ENCODE measurements at places on chromosomes 2 and 18. TPM values are rescaled to one million over a fixed set of nuclear protein-coding genes. Genes with fewer than 3 reads are reported as not detected.

DNA sequence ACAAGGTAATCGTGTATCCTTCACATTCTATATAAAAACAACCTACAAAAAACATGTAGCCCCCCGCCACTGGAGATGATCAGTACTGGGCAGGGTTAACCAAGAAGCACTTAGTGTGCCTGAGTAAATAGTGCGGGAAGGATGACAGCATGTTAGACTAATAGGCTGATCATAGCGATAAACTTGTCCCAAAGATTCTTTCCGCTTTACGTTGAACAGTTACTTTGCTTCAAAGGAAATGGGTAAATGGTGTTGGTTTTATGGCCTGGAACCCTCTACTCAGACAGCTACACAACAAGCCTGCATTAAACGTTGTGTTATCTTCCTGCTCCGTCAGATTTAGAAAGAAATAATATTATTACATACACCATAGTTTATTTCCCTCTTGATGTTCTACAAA lies 67.7 kb downstream of the CTAGE1 start:
- no peak for DNase-seq

GRCh38 chr2:203534621-203535077 lies 452 bp downstream of the RAPH1 start:
- DNase-seq: peak; percentile 56

GRCh38 chr2:3284657-3285630 lies 92.7 kb downstream of the EIPR1 start:
- DNase-seq: no peak

The TMEM247 gene
- not detected for total RNA-seq

- DNase-seq: no peak
Measured at GRCh38 chr2:224077773-224078507, 38.9 kb upstream of the SERPINE2 start.

GRCh38 chr2:40668425-40668824 lies 216.5 kb upstream of the SLC8A1 start:
- no peak for DNase-seq

GRCh38 chr2:239168575-239168974 lies 232.2 kb downstream of the HDAC4 start:
- DNase-seq: no peak

DNA sequence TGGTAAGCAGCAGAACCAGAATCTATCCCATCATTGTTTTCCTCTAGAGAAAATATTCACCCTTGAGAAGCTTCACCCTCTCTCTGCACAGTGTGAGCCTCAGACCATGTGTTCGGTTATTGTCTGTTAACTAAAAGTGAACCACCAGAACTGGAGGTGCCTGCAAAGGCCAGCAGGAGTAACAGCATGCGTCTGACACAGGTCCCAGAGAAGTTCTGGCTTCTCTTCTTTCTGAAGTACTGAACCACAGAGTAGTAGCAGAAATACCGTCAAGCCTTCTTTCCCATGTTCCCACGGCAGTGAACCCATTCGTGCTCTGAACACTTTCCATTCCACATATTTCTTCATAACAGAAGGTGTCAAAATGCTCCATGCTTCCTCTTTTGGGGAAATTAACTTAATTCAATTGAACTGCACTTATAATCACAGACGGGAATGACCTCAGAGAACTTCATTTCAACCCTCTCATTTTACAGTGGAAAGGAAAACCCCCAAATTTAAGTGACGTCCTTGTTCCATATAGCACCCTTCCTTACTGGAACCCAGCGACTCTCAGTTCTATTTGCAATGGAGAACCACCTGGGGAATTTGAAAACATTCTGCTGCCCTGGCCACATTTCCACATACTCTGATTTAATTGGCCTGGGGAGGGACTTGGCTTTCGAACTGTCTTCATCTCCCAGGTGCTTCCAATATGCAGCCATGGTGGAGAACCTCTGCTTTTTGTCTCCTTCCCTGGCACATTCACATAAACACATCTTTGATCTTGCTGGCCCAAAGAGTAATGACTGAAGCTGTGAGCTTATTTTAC lies 519.1 kb downstream of the RNF144A start:
- no peak for DNase-seq

- DNase-seq: no peak
Measured at GRCh38 chr2:239611222-239611795, 210.5 kb upstream of the HDAC4 start.

DNA sequence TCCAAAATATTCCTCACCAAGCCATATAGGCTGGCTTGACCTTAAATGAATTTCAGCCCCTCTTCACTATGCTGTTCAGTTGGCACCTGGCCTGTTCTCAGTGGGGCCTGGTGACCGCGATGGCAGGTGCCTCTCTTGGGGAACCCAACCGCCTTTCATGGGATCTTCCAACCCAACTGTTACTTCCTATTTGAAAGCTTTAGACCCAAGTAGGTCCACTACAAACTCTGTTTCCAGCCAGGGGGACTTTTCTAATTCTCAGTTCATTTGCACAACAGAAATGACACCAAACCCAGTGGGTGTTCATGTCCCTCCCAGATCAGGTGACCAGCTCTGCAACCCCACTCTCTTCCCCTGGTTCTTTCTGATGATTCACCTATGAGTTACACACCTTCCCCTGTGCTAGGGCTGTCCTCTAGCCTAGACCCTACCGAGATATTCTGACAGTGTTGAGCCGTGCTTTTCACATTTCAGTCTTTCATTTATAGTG lies 35.6 kb upstream of the NDUFV2 start:
- DNase-seq: no peak

Measured in activated naive CD8-positive, alpha-beta T cell treated with anti-CD3 and anti-CD28 coated beads for 36 hours (primary cell).